ENCODE measurements at places on chromosomes 3 and 15.

GRCh38 chr15:42825599-42825998 lies 88.7 kb upstream of the CDAN1 start:
- no peak for DNase-seq

DNA sequence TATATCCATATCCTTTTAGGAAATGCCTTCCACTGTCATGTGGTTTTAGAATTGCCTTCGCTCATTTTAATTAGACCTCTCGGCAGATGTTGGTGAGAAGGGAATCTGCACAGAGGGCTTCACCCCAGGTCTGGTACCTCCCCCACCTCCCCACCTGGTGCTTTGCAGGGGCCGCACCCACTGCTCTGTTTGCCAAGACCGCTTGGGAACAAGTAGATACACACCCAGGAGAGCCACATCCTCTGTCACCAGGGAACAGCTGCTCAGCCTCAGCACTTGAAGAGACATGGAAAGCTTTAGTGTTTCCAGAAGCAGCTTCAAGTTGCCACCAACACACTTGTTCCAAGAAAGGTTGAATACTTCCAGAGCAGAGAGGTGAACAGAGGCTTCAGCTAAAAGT lies 21.8 kb downstream of the LRRC31 start:
- DNase-seq, result no peak

DNA sequence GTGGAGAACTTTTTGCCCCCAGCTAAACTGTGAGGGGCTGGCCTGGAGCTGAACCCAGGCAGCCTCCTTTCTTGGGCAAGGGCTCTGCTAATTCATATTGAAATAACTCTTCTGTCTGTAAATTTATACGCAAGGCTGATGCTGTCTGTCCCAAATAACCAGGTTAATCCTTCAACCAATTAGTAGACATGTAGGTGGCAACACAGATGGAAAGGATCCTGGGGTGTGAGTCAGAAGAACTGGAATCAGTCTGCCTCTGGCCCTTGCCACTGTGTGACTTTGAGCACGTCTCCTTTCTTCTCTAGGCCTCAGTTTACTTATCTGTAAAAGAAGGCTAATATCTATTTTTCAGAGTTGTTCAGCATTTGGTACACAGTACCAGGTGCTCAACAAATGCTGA lies 48.3 kb upstream of the IREB2 start:
- no peak for DNase-seq

GRCh38 chr3:190088890-190089289 lies 31.8 kb downstream of the P3H2 start:
- no peak for DNase-seq

Measured in stimulated activated naive CD4-positive, alpha-beta T cell treated with Interleukin-2 at 50 U/mL for 16 hours (primary cell).